ENCODE measurements at places on chromosomes 3 and 15. TPM values are rescaled to one million over a fixed set of nuclear protein-coding genes. Genes with fewer than 3 reads are reported as not detected.
A peak's percentile ranks its signal among the peaks of the same experiment; 100 is the strongest.

DNA sequence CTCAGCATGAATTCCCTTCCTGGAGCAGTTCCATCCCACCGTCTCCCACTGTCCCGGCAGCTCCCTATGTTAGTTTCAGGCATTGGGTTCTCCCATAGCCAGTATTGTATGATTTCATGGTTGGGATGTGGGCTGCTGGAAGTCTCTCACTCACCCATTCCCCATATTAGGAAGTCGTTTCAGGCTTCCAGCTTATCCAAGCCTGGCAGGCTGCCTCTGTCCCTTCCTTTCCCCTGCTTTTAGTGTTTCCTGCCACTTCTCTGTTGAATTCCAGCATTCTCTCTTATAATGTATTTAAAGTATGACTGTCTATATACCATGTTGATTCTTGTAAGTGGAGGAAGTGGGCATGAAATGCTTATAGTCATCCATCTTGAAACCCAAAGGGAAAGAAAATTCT is 309.7 kb upstream of the RBMS3 start:
- no peak for DNase-seq

GRCh38 chr3:157856078-157856939 is 249.9 kb downstream of the SHOX2 start:
- DNase-seq, result no peak

DNA sequence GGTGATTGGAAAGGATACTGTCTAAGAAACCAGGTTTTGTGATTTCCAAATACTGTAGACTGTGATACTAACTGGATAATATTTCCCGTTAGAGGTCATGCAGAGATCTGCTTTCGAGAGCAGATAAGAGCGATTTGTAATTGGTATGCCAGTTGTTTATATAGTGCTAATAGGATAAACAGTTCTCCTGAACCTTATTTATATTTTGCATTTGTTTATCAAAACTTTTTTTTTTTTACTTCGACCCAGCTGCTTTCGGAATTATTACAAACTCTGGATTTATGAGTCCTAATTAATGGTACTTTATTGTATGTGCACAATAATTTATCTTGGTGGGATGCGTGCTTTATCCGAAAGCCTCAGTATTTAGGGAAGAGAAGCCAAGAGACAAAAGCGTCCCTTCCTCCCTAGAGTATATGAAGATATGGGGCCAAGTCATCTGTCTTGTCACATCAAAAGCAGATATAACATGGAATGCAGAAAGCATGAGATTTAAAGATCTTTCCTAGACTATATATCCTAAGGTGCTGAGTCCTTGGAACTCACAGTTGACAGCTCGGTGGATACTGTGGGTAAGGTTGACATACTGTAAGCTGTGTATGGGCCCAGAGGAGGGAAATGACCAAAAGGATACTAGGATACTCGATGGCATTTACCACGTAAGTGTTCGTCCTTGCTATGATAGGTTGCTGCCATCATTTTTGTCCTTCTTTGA is 62.2 kb downstream of the SMAD6 start:
- DNase-seq, result no peak

DNA sequence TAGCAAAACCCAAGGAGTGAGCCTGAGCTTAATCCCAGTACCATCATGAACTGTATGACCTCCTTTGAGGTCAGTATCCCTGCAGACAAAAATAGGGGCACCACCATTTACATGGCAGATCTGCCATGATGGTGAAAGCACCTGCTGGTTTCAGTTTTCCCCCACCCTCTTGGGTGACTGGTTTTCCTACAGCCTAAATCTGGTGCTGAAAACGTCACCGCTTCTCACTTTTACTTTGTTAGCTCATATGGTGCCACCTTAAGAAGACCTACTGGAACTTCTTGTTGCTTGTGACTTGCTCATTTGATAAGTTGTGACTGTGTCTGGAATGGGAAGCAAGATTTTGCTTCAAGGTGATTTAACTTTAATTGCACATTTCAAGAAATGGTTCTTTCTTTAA is 5.1 kb downstream of the PPP1R2 start:
- no peak for DNase-seq

DNA sequence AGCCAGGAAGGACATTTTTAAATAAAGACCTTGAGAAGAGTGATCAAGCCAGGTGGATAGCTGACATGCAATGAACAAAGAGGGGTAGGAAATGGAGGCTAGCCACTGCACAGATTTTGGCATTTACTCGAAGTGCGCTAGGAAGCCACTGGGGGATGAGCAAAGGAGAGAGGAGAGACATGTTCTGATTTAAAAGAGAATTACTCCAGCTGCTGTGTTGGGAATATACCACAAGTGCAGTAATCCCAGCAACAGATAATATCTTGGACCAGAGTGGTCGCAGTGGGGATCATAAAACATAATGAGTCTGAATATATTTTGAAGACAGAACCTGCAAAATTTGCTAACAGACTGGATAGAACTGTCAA is 19.9 kb downstream of the KPNA4 start:
- no peak for DNase-seq

DNA sequence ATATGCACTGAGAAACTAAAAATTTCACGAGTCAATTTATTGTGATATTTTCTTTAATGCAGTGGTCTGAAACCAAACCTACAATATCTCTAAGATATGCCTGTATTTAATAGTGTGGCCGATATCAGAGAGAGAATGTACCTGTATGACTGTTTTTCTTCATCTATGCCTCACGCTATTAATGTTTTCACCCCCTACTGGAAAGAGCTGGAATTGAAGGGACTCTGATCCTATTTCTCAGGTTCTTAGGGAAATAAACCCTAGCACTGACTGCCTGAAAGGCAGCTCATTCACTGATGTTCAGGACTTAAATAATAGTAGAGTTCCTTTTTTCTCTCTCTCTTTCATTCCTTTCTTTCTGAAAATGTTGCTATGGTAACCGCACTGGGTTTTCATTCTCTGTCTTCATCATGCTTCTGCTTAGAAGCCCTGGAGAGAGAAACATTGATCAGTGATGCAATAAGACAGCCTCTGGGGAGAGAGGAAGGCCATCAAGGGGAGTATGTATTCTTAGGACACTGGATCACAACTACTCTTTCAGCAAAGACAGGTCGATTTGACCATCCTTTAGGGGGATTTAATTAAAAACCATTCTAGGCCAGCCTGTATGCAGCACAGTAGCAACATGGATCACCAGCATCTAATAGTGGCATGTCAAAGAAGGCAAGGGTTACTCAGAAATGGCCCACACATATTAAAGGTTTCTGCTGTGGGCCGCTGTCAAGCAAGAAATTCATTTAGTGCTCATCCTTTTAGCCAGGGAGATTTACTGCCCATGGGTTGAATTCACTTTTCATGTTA is 1135.7 kb downstream of the IGSF11 start:
- DNase-seq, result no peak

DNA sequence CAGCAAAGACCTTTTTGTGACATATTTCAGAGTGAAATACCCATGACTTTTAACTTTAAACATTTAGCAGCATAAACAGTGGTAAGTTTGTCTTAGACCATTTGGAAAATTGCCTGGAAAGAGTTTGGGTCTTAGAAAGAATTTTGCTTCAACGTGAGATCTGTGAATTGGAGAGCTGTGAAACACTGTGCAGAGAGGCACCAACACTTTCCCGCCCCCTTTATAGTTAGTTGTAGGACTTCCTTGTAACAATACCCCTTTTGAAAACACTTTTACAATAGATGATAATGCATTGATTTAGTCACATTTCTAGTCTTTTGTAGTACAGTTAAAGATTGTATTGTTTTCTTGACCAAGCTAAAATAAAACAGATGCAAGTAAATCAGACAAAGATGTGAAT is 43.5 kb upstream of the MBNL1 start:
- DNase-seq, result no peak

- DNase-seq, result no peak
These were observed 3.2 kb upstream of the PODXL2 start for GRCh38 chr3:127625821-127626220.

- DNase-seq, result no peak
These were observed 73.2 kb downstream of the CD47 start for GRCh38 chr3:108017587-108017986.

GRCh38 chr3:17985658-17986347 is 243.4 kb upstream of the TBC1D5 start:
- no peak for DNase-seq

- no peak for DNase-seq
These were observed 61.8 kb downstream of the CACNA2D2 start for GRCh38 chr3:50441424-50442217.

DNA sequence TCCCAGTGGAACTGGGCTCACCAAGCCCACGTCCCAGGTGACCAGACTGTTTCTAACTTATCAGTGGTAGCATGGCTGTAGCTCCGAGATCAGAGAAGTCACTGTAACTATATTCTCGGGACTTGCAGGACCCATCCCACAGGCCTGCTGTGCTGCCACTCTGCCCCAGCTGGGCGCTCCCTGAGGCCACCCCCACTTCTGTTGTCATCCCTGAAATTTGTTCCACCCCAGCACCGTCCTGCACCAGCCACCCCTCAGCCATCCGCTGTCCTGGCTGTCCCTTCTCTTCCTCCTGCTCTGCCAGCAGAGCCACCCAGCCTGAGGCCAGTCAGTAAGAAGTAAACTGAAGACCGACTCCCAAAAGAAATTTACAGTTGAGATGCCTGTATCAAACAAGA is 33.0 kb upstream of the VILL start:
- no peak for DNase-seq

DNA sequence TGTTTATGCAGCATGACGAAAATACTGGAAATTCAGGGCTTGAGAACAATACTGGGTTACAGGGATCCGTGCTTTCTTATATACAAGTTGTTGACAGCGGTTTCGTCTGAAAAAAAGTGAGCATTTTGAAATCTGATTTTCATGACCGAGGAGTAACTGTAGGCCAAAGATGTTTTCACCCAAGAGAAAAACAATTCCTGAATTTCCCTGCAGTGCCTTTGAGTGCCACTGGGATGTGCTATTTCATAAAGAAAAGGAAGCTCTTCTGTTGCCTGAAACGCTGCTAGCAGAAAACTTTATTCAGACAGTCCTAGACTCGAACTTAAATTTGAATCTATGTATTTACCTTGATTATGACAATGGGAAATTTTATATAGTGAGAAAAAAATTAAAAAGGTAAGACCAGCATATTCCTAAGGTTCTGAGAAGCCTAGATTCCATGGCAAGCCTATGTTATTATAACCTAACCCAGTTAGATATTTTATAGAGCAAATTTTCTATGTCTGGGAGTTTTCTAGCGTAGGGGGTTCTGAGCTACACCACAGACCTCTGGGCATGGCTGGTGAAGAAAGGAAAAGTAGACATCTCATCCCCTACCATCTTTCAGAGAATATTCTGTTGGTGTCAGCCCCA is 30.2 kb downstream of the KCNAB1 start:
- DNase-seq, result peak; percentile 28

- DNase-seq, result no peak
These were observed 9.4 kb downstream of the MAP6D1 start for GRCh38 chr3:183815951-183816475.

DNA sequence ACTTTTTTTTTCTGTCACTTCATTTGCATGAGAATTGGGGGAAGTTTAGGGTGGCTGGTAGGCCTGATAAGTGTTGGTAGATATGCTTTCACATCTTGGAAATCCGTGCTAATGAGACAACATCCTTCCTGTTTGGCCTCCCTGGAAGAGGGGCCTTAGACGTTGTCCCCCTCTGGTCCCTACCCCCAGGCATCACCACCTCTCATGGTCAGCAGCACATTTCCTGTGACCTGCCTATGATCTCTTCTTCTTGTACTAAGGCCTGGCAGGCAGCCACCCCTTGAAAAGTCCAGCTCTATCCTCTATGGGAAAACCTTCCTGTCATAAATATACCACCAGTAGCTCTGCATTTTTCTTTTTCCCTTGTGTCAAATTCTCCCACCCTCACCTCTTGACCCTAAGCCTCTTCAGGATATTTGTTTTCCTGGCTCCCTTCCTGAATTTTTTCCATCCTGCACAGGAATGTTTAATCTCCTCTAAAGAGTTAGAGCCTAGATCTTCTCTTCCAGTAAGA is 107.8 kb downstream of the SNRK start:
- DNase-seq, result no peak

GRCh38 chr3:155805204-155805801 is 775 bp downstream of the C3orf33 start:
- no peak for DNase-seq

- peak; percentile 28 for DNase-seq
These were observed 613.4 kb downstream of the MCTP2 start for GRCh38 chr15:94844538-94845389.

GRCh38 chr3:132211896-132212295 is 105.3 kb upstream of the ACP3 start:
- no peak for DNase-seq

DNA sequence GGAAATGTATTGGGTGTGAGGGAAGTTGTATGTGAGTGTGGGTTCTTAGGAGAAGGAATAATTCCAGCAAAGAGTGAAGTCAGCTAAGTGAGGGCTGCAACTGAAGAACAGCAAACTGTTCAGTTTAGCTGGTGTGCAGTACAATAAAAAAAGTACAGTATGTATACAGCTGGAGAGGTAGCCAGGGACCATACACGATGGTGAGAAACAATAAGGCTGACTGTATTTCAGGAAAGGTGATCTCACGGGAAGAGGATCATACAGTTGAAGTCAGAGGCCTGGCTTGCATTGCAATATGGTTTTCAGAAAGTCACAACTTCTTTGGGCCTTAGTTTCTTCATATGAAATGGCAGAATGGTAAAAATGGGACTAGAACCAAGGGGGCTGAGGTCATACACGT is 222.4 kb downstream of the NEK10 start:
- no peak for DNase-seq

GRCh38 chr3:121232309-121233225 is 313.2 kb downstream of the POLQ start:
- no peak for DNase-seq

GRCh38 chr3:43054754-43055153 is 51.1 kb downstream of the POMGNT2 start:
- no peak for DNase-seq

DNA sequence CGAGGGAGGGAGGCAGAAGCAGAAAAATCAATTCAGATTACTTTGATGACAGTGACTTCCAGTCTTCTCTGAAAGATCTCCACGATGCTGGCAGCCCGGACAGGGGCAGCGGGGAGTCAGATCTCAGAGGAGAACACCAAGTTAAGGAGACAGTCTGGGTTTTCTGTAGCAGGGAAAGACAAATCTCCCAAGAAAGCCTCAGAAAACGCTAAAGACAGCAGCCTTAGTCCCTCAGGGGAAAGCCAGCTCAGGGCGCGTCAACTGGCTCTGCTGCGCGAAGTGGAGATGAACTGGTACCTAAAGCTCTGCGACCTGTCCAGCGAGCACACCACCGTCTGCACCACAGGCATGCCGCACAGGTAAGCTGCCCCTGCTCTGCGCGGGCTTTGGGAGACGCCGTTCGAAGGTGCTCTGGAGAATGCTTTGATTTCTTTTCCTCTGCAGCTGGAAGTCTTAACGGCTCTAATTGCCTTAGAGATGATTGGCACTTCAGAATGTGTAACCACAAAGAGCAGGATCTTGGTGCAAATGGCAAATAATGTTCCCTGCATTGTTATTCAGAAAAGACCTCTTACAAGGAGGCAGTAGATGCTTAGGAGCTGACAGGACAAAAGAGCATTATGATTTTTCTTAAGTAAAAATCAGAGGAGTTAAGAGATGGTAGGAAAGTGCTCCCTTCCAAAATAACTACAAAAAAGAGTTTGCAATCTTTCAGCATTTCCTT is at the start of gene KCNAB1:
Gene KCNAB1, plus strand, starts transcription at position 51 of the 724 bp plus-strand sequence.
- DNase-seq, result no peak

CLDN1 gene
- not detected for polyA plus RNA-seq

PARP14 gene
- 8.6 TPM for polyA plus RNA-seq

SEMA3F gene
- not detected for polyA plus RNA-seq

EPHB1 gene
- polyA plus RNA-seq, result 0.48 TPM

ACTC1 gene
- polyA plus RNA-seq, result not detected

DAG1 gene
- polyA plus RNA-seq, result 3.2 TPM

SERPINI2 gene
- not detected for polyA plus RNA-seq

GABRR3 gene
- not detected for polyA plus RNA-seq

SMARCC1 gene
- polyA plus RNA-seq, result 28.4 TPM

CFAP100 gene
- not detected for polyA plus RNA-seq

PRR23E gene
- not detected for polyA plus RNA-seq

PLSCR5 gene
- polyA plus RNA-seq, result not detected

DLL4 gene
- polyA plus RNA-seq, result not detected

Measured in immature natural killer cell (primary cell).